ENCODE measurements at places on chromosomes 5 and 9. TPM values are rescaled to one million over a fixed set of nuclear protein-coding genes. Genes with fewer than 3 reads are reported as not detected.

- peaks cover 17% of the 10 kb centered on the region for H3K4me1 ChIP-seq
- DNase-seq, result peak; percentile 75
- no peaks in the 10 kb centered on the region for H3K36me3 ChIP-seq
- H3K4me3 ChIP-seq, result no peak overlapping the region
- H3K27ac ChIP-seq, result no peak overlapping the region
- H3K27me3 ChIP-seq, result no peaks in the 10 kb centered on the region
Observed at GRCh38 chr5:143887903-143888665, 76.1 kb downstream of the HMHB1 start.

GRCh38 chr5:174599992-174600391, 124.4 kb upstream of the MSX2 start:
- H3K36me3 ChIP-seq, result no peaks in the 10 kb centered on the region
- no peak overlapping the region for H3K4me3 ChIP-seq
- H3K27me3 ChIP-seq, result no peaks in the 10 kb centered on the region
- no peak for DNase-seq
- peak overlapping the region; percentile 0 for H3K27ac ChIP-seq
- H3K4me1 ChIP-seq, result peaks cover 16% of the 10 kb centered on the region

DNA sequence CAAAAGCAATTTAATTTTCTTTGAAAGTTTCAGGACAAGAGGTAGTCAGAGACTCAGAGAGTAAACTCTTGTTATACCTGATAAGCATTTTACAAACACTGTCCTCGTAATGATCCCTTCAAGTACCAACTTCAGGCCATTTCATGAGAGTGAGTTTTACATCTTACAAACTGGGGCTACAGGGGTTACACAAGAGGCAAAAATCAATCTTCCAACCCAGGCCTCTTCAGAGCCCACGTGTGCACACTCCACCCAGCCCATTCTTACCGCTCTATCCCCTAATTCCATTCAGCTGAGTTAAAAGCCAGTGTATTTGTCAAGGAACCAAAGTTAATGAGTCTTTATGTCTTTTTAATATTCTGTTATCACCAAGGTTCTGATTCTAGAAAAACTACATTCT, 46.5 kb downstream of the PSMB7 start:
- no peak overlapping the region for H3K27ac ChIP-seq
- no peak overlapping the region for H3K4me3 ChIP-seq
- H3K4me1 ChIP-seq, result peaks cover 16% of the 10 kb centered on the region
- no peaks in the 10 kb centered on the region for H3K27me3 ChIP-seq
- no peak for DNase-seq
- peaks cover 6% of the 10 kb centered on the region for H3K36me3 ChIP-seq

GRCh38 chr5:45578270-45578669, 117.9 kb downstream of the HCN1 start:
- no peaks in the 10 kb centered on the region for H3K27me3 ChIP-seq
- no peak for DNase-seq
- no peak overlapping the region for H3K4me3 ChIP-seq
- no peaks in the 10 kb centered on the region for H3K4me1 ChIP-seq
- no peak overlapping the region for H3K27ac ChIP-seq
- no peaks in the 10 kb centered on the region for H3K36me3 ChIP-seq

Gene SLC34A1
- not detected for total RNA-seq

Gene ACSL6
- total RNA-seq, result not detected

Gene PCDHA9
- under 0.01 TPM for total RNA-seq

- H3K27me3 ChIP-seq, result no peaks in the 10 kb centered on the region
- H3K36me3 ChIP-seq, result no peaks in the 10 kb centered on the region
- H3K4me1 ChIP-seq, result no peaks in the 10 kb centered on the region
- H3K27ac ChIP-seq, result no peak overlapping the region
- no peak overlapping the region for H3K4me3 ChIP-seq
- no peak for DNase-seq
Observed at GRCh38 chr9:72173080-72173479, 23.8 kb downstream of the GDA start.

Gene CD74
- 0.18 TPM for total RNA-seq

- no peaks in the 10 kb centered on the region for H3K36me3 ChIP-seq
- DNase-seq, result peak; percentile 15
- no peak overlapping the region for H3K4me3 ChIP-seq
- H3K4me1 ChIP-seq, result peaks cover 13% of the 10 kb centered on the region
Observed at GRCh38 chr9:133701981-133702797, 36.0 kb downstream of the SARDH start.

Gene ANKRD34B
- total RNA-seq, result not detected

Gene SLC36A2
- not detected for total RNA-seq

Gene DAB2IP
- 5.6 TPM for total RNA-seq

Gene FCN2
- total RNA-seq, result not detected

DNA sequence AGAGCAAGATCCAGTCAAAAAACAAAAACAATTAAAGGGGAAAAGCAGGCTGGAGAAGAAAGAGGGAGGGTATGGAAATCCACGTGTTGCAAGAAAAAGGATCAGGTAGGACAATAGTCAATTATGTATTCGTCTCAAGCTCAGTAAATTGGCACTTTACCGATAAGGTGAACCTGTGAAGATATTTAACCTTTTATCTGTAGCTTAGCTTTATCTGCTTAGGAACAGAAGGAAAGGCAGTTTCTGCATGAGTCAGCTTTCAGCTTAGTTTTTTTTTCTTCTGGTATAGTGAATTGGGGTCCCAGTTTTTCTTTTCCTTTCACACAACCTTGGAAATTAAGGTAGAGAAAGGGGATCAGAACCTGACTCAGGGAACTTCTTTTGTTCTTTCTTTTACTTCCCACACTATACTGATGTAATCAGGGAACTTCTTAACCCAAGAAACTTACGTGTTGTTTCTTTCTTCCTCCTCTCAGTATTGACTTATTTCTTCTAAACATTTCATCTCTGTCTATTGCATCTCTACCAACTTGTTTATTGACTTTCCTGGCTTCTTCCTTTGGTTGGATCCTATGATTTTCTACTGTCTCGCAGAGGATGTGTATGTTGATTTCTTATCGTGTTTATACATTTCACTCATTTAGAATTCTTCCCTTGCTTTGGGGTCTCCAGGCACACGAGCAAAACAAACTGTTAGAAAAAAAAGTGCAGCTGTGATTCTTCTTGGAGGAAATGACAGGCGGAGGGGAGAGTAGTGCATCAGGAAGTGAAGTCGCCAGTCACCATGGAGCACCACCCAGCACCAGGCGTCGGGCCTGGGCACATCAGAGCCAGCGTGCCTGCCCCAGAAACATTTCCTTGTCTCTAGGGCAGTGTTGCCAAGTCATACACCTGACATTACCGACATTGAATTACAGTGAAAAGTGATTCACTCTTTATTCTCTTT, 123.0 kb upstream of the LHFPL2 start:
- H3K27me3 ChIP-seq, result peaks cover 5% of the 10 kb centered on the region
- peak; percentile 25 for DNase-seq
- H3K36me3 ChIP-seq, result no peaks in the 10 kb centered on the region
- H3K4me3 ChIP-seq, result no peak overlapping the region
- peak overlapping the region; percentile 86 for H3K27ac ChIP-seq

- H3K4me1 ChIP-seq, result peaks cover 7% of the 10 kb centered on the region
- H3K27ac ChIP-seq, result peak overlapping the region; percentile 35
- no peaks in the 10 kb centered on the region for H3K27me3 ChIP-seq
- H3K36me3 ChIP-seq, result peaks cover 4% of the 10 kb centered on the region
Observed at GRCh38 chr5:72281430-72281763, 38.6 kb downstream of the MRPS27 start.

Gene ADRA1B
- 0.56 TPM for total RNA-seq

DNA sequence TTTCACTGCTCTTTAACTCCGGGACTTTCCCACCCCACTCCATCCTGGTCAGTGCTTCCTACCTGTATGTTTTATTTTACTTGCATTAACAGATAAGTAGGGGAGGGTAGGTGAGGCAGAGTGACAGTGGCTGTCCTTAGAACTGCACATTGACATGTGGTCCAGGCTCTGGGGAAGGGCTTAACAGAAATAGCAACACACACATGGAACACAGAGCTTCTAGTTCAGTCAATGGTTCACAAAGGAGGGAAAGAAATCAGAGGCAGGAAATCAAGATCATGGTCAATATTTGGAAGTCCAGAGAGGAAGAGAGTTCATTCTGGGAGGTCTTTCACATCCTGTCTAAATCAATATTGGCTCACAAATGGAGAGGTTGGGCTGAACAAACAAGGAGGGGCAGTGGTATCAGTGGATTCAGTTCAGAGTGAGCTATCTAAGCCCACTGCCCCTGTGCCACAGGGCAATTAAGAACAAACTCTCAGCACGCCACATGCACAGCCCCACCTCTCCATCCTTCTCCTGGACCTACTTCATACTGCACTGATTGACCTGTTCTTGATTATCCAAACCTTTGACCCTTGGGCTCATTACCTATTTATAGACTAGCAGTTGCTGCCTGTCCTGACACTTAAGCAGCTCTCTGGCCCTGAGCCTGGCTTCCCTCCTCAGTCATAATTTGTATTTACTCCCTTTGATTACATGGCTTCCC, 6.2 kb upstream of the VPS13A start:
- no peak overlapping the region for H3K4me3 ChIP-seq
- no peak overlapping the region for H3K27ac ChIP-seq
- H3K4me1 ChIP-seq, result no peaks in the 10 kb centered on the region
- no peak for DNase-seq

Gene PHAX
- total RNA-seq, result 46.4 TPM

Gene TNPO1
- total RNA-seq, result 400 TPM

DNA sequence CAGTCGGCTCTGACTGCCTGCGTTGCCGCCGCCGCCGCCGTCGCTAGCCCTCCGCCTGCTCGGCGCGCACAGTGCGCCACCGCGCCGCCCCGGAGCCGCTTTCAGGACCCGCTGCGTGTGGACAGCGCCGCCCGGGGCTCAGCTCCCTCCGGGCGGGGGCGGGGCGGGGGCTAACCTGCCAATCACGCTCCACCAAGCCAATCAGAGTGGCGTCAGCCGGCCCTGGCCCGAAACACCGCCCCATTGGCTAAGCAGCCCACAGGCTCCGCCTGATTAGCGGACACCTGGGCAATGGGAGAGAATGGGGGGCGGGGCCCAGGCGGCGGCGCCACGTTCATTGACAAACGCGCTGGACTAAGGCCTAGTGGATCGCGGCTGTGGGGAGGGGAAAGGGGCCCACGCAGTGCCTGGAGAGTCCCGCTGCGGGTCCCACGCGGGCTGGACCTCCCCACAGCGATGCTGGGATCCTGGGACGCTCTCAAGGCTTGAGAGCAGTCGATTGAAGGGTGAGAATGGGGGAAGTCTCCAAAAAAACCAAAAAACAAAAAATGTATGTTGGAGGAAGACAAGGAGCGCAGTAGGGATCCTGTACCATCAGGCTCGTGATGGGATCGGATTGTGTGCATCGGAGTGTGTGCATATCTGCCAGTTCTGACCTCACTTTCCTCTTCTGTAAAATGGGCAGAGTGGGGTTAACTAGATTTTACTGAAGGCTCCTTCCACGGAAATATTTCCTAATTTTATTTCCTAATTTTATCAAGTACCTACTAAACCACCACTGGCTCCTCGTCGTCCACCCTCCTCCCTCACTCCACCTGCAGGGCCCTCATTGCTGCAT, 6.3 kb downstream of the PAX5 start:
- peak; percentile 81 for DNase-seq
- peaks cover 3% of the 10 kb centered on the region for H3K4me1 ChIP-seq
- H3K4me3 ChIP-seq, result no peak overlapping the region
- no peak overlapping the region for H3K27ac ChIP-seq

Gene FXN
- total RNA-seq, result 6.1 TPM

DNA sequence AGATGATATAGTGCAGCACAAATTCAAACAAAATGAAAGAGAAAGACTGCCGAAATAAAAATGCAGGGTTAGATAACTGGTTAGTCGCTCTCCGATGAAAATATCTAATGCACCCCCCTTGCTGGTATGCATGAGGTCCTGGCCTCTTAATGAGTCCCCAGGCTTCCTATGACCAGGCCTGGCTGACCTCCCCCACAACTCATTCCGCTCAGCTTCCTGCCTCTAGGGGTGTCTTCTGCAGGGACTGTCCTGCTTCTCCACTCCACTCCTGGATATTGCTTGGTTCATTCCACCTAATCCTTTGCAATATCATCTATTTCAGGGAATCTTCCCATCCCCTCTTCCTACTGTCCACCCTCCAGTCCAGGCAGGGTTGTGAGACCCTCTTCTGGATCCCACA, 341.8 kb downstream of the ASTN2 start:
- H3K36me3 ChIP-seq, result no peaks in the 10 kb centered on the region
- H3K4me3 ChIP-seq, result no peak overlapping the region
- H3K27ac ChIP-seq, result no peak overlapping the region
- H3K27me3 ChIP-seq, result no peaks in the 10 kb centered on the region

Gene TRMT10B
- 2.3 TPM for total RNA-seq

DNA sequence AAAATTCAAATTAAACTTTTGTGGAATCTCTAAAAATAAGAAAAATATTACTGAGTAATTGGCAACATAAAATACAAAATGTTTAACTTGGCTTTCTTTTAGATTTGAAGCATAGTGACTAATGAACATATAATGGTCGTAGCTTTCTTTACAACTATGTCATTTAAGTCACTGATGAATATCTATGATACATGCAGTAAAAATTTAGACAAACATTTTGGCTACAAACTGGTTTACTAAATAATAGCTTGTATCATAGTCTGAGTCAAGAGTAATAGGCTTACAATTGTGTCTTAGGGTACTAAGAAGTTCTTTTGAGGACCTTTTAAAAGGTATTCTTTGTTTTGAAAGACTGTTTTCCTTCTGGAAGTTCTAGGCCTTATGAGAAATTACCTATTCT, 2.0 kb upstream of the APC start:
- H3K27me3 ChIP-seq, result no peaks in the 10 kb centered on the region
- no peak overlapping the region for H3K4me3 ChIP-seq
- DNase-seq, result peak; percentile 75
- H3K36me3 ChIP-seq, result no peaks in the 10 kb centered on the region

Gene MEF2C
- total RNA-seq, result 6.8 TPM

Gene ACOT12
- total RNA-seq, result not detected

Gene MYOT
- not detected for total RNA-seq

DNA sequence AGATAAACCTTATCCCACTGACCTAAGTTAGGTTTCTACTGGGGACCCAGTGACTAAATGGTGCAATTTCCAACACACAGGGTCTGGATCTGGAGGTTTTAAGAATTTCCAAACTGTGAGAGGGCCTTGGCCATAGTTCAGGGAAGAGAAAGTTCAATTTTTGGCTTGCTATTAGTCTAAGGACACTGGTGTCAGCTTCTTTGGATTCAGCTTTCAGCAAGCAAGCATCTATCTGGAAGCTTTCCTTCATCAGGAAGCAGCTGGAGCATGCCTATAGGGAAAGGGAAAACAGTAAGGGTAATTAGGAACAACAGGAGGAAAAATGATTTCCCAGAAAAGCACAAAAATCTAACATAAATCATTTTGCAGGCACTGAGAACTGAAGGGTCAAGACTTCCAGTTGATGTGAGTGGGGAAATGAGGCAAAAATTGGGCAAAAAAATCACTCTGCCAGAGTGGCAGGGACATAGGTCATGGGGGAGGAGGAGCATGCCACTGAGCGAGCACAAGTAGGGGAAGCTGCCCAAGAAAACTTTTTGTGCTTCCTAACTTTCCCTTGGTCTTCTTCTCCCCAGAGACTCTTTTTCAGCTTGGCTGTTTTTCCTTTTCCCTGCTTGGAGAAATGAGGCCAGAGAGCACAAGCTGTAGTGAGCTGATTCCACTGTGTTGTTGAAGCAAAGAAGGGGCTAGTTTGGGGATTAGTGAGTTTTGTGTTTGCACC, 299.6 kb downstream of the FGF10 start:
- no peak for DNase-seq
- H3K4me1 ChIP-seq, result no peaks in the 10 kb centered on the region
- H3K4me3 ChIP-seq, result no peak overlapping the region
- H3K36me3 ChIP-seq, result no peaks in the 10 kb centered on the region
- H3K27ac ChIP-seq, result no peak overlapping the region
- H3K27me3 ChIP-seq, result no peaks in the 10 kb centered on the region

Gene FRMD3
- under 0.01 TPM for total RNA-seq
